ENCODE measurements at places on chromosomes 16 and 17.

- DNase-seq: no peak
Measured at GRCh38 chr16:51807551-51807950, 656.5 kb upstream of the SALL1 start.

- DNase-seq: no peak
Measured at GRCh38 chr17:9818760-9819159, 3.1 kb downstream of the GSG1L2 start.

GRCh38 chr16:86044241-86044671 is 145.3 kb downstream of the IRF8 start:
- no peak for DNase-seq

GRCh38 chr17:5820721-5821456 is 236.6 kb upstream of the NLRP1 start:
- DNase-seq: no peak

DNA sequence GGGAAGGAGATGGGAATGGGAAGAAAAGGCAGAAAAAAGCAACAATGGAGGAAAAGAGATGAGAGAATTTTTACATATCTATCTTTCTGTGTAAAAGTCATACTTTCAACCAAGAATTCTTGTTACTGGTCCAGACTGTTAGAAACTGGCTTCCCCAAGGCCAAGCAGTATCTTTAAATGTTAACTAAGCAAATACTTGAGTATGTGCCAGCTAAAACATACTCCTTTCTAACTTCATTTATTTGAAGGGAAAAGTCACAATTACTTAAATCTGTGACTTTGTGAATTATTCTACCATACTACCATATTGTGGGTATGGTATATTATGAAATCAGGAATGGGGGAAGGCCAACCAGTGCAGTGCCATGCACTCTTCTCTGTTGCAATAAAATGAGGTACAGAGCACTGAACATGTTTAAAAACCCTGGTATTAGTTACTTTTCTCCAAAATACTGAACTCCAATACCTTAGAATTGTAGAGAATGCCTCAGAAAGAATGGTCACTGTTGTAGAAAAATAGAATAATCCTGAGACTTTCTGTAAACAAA is 92.3 kb upstream of the C17orf78 start:
- no peak for DNase-seq

- no peak for DNase-seq
Measured at GRCh38 chr16:77684181-77684526, 38.2 kb upstream of the NUDT7 start.

DNA sequence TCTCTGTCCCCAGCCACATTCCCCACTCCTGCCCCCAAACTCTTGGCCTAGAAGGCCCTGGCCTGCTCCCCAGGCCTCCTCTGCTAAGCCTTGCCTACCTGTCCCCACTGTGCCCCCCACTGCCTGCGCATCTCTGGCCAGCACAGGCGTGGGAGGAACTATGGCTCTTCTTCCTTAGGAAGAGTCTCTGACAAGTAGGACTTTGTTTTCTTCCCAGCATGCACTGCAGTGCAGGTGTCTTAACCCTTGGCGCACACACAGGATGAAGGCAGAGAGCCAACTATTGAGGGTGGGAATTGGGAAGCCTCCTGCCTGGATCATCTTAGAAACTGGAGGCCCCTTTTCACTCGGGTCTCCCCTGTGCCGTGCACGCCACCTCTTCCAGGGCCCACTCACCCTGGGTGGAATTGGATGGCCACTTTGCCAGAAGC is 3.6 kb downstream of the AMDHD2 start:
- DNase-seq: no peak
